ENCODE measurements at places on chromosomes 16 and 17. TPM values are rescaled to one million over a fixed set of nuclear protein-coding genes. Genes with fewer than 3 reads are reported as not detected.

- DNase-seq, result no peak
Measured at GRCh38 chr17:33602981-33603380, 309.9 kb upstream of the ASIC2 start.

DNA sequence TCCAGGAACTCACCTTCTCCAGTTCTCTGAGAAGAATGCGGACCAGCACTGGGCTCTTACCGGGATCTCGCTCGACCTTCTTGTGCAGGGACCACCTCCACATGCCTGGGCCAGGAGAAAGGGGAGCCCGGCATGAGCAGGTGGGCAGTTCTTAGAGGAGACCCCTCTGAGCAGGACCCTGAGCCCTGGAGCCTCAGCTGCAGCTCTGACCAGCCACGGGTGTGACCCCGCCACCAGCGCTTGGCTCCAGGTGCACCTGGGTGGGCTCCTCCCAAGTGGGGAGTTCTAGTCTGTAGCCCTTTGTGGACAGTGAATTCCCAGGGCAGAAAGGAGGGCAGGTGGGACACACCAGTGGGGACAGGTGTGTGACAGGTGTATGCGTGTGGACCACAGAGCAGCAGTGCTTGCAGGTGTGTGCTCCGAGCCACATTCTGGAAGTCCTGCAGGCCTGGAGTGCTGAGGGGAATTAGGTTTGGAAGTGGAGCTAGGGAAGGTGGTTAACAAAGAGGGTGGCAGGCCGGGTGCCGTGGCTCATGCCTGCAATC, 28.9 kb downstream of the PIK3R6 start:
- DNase-seq, result no peak

GRCh38 chr17:19415806-19416775, 5.1 kb downstream of the RNF112 start:
- no peak for DNase-seq

DNA sequence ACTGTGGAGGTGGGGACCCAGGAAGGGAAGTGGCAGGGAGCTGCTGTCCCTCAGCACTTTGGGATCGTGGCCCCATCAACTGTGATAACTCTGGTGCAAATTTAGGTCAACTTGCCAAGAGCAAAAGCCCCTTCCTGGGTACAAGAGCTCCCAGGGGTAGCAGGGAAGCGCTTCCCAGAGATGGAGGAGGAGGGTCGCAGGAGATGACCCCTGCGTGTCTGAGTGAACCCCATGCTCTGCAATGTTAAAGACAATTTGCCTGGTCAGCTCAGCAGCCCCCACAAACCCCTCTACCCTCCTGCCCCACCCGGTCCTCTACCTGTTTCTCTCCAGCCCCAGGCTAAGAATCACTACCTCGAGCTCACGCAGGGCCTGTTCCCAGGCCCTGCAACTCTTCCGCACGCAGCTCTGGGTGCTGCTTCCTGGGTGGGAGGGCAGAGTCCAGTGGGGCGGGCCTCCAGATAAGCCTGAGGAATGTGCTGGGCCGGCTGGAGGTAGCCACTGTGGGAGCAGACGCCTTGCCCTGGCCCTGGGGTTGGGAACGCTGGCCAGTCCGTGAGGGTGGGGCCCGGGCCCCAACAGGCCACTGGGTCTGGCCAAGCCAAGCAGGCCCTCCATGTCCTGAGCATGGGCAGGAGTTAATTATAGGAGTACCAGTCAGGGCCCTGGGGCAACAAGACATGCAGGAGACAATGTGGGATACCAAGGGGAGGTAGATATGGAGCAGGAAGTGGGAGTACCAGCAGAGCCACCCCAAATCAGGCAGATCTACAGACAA, 6.1 kb downstream of the DOK4 start:
- no peak for DNase-seq

DNA sequence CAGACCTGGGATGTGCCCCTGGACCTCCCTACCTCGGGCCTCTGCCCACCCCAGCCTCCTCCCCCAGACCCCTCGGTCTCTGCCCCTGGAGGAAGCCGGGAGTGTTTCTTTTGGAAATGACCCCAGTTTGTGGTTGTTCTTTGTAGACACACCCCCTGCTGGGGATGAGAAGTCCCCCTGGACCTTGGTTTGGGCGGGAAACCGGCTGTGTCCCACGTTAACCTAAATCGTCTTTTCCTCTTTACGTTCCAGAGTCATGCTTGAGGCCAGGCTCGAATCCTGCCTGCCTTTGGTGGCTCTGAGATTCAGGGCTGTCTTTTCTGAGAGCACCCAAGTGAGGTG, 116.6 kb downstream of the METRNL start:
- DNase-seq, result no peak

DNA sequence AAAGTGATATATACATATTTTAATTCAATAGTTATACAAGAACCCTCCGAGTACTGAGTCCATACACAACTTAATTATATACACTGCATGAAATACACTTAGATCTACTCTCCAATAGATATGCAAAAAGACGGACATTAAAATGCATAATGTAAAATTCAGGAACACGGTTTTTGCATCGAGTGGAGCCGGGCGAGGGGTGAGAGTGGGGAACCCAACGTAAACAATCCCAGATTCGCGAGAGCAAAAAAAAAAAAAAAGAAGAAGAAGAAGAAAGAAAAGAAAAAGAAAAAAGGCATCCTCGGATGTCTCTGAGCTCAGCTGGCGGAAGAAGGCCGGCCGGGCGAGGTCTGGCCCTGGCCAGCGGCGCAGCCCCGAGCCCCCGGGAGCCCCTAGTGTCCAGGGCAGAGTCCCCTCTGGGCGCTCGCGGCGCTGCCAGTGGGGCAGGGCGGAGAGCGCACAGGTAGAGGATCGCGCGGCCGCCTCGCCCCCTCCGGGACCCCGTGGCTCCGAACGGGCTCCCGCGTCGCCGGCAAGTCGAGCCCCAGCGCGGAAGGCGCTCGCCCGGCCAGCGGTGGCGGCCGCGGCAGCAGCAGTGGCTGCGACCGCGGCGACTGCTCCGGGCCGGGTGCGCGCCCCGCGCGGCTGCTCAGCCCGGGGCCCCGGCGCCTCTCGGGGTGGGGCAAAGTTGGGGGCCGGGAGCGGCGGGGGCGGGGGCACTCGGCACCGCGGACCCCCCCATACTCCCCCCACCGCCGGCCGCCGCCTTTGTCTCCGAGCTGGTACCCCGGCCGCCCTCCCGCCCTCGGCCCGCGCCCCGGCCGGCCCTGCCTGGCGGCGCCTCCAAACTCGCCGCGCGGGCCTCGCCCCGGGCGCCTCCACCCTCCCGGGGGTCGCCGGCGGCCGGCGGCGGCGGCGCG, 9.6 kb upstream of the ZFHX3 start:
- DNase-seq, result no peak

DNA sequence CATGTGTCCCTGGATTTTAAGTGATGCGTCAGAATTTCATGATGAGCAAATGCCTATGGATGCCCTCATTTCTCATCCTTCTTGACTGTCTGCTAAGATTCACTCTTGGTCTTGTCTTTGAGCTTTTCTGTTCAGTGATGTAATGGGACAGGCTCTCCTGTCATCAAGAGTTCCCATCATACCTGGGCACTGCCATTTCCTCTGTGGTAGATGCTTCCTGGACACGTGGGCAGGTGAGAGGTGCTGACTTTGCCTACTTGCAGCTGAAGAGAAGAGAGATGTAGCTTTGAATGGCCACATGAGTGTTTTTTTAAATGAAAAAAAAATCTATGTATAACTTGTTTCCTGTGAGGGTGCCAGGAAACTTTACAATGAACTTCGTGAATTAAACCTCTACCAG, 557.7 kb downstream of the MAF start:
- DNase-seq, result no peak

DNA sequence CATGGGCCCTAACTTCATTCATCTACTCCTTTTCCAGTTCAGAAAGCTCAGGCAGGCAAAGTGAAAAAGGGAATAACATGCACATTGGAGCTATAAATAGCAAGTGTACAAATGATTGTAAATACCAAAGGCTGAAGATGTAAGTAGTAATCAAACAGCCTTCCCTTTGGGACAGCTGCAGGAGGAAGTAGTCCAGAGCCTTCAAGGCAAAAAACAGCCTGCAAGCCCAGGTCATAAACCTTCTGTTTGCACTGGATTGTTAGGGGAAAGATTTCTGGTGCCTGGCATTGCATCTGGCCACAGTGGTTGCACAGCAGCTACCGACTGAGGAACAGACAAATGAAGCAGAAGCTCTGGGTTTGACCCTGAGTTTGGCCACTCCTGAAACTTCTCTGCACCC, 98.6 kb upstream of the PMFBP1 start:
- no peak for DNase-seq

DNA sequence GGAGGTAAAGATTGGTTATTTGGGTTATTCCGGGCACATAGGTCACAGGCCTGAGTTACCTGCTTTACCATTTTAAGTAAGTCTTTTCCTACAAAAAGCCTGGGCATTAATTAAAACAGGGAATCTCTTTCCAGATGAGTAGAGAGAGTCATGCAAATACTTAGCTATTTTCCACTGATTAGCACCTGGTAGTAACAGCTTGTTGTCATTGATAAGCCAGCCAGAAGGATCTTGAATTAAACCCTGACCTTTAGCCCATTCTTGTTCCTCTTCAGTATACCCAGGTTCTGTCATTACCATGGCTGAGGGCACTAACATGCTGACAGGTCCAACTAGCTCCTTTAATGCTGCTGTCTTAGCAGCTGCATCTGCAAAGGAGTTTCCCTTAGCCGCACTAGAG, 44.4 kb upstream of the ARL4D start:
- no peak for DNase-seq

- DNase-seq, result no peak
Measured at GRCh38 chr17:78622491-78623265, 45.5 kb upstream of the DNAH17 start.

DNA sequence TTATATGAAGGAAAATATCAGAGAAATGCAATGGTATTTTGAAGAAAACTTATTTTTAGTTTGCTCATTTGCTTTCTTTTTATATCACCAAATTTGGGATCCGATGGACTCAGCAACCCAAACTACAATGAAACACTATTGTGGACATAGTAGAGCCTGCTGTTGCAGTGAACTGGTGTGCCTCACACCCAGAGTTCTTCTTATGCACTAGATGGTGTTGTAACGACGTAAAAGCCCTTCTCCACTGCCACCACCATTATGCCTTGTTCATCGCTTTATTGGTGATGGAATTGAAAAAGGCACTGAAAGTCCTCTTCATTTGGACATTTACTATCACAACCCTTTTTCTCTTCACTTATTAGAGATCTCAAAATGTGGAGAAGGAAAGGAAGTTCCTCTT, 381.3 kb downstream of the CDH8 start:
- no peak for DNase-seq

DNA sequence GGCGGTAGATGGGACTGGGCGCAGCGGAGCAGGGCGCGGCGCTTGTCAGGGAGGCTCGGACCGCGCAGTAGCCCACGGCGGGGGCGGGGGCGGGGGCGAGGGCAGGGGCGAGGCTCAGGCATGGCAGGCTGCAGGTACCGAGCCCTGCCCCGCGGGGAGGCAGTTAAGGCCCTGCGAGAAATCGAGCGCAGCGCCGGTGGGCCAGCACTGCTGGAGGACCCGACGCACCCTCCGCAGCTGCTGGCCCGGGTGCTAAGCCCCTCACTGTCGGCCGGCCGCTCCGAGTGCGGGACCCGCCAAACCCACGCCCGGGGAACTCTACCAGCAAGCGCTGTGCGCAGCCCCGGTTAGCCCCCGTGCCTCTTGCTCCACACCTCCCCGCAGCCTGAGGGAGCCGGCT, 90.2 kb upstream of the RPL38 start:
- DNase-seq, result no peak

DNA sequence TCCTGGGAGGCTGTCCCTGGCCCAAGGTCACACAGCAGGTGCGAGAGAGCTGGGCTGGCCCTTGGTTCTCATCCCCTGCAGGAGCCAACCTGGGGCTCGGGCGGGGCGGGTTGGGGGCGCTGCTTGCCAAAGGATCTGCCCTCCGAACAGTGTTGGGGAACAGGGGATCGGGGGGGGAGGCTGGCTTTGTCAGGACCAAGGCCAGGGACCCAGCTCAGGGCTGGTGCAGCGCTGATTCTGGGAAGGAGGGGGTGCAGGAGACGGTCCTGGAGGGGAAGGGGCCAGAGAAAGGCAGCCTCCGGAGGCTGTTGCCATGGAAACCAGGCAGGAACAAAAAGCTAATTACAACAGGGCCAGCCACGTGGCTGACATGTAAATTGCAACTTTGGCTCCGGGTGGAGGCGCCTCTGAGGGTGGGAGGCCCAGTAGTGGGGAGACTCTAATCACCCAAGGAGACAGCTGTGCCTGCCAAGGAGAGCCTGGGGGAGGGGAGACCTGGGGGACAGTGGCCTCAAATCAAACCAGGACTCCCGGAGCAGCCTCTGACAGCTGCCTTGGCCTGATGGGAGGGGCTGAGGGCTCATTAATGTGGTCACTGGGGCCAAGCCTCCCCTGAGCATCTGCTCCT, 1.3 kb downstream of the TUBB3 start:
- peak; percentile 39 for DNase-seq

GRCh38 chr16:52501746-52502145, 45.2 kb downstream of the TOX3 start:
- DNase-seq, result no peak

GRCh38 chr16:88447881-88448280, 5.2 kb upstream of the ZFPM1 start:
- DNase-seq, result no peak

GRCh38 chr17:51029568-51030463, 90.9 kb downstream of the SPAG9 start:
- no peak for DNase-seq

DNA sequence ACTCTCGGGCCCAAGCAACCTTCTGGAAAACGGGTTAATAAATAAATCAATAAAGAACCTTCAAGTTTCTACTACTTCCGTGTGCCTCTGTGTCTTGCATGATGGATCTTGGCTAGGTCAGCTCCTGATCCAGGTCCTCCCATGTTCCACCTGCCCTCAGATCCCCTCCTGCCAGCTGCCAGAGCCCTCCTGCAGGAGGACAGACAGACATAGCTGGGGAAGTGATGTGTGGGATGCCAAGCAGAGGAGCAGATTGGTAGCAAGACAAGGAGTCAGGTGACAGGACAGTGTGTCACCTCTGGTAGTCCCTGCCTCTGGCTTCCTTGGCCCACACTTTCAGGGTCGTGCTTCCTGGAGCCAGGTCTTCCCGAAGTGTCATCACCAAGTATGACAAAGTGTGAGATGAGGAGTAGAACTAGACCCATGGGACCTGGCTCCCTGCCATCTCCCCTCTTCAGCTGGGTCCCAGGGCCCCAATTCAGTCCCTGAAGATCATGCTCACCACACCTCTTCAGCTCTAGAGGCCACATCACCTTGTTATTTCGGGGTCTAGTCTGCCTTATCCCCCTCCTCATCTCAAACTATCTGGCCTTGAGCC, 1.0 kb upstream of the EPN3 start:
- DNase-seq, result no peak

The ITGAD gene
- polyA plus RNA-seq, result not detected

The GPS1 gene
- 115 TPM for polyA plus RNA-seq

The KRT17 gene
- polyA plus RNA-seq, result not detected

The SEPTIN12 gene
- polyA plus RNA-seq, result not detected

The COPZ2 gene
- not detected for polyA plus RNA-seq

The CDRT15 gene
- not detected for polyA plus RNA-seq

The ALDH3A1 gene
- polyA plus RNA-seq, result not detected

The SCARF1 gene
- polyA plus RNA-seq, result not detected
